ENCODE measurements at places on chromosomes 11 and 22. TPM values are rescaled to one million over a fixed set of nuclear protein-coding genes. Genes with fewer than 3 reads are reported as not detected.
A peak's percentile ranks its signal among the peaks of the same experiment; 100 is the strongest.

DNA sequence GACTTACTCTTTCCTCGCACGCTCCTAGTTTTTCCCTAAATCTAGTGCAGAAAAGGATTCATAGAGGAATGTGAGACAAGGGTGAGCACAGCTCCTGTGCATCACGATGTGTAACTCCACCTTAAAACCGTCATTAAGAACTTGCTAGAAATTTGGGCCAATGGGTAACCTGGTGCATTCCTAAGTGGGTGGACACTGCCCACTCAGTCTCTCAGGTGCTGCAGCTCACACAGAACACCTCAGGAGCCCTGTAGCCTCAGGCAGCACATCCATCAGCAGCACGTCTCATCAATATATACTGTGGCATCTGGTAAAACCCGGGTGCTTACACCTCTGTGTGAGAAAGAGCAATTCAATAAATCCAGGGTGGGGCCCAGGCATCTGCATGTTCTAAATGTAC is 12.4 kb downstream of the POU2AF3 start:
- no peak for DNase-seq

- no peak for DNase-seq
Observed at GRCh38 chr11:95252586-95252985, 21.6 kb upstream of the SESN3 start.

The MAP6 gene
- 8.2 TPM for polyA plus RNA-seq

- DNase-seq = no peak
Observed at GRCh38 chr11:46117842-46118241, 3.4 kb downstream of the PHF21A start.

DNA sequence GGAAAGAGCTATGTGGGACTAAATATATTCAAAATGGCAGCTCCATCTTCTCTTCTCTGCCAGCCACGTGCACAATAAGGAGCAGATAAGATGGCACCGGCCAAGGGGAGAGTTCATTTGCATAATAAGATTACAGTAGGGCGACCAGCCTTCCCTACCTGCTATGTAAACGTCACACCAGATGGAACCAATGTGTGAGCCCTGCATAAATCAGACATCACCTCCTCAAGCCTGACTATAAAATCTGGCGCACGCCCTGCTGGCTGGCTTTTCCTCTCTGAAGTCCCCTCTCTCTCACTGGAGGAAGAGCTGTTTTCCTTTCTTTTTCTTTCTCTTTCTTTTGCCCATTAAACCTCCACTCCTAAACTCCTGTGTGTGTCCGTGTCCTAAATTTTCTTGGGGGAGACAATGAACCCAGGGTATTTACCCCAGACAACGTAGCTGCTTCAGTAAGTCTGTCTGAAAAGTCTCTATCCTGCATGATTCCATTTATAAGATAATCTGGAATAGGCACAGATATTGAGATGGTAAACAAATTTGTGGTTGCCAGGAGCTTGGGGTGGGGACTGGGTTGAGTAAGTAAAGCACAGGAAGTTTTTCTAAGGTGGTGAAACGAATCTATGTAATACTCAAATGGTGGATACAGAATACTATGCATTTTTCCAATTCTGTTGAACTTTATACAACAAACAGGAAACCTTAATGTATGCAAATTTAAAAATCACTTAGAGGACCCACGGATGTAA is 670.0 kb upstream of the KIRREL3 start:
- DNase-seq = no peak

GRCh38 chr11:1573077-1573902 is 1.2 kb upstream of the DUSP8 start:
- DNase-seq = no peak

The OVOL1 gene
- polyA plus RNA-seq = 17.3 TPM

DNA sequence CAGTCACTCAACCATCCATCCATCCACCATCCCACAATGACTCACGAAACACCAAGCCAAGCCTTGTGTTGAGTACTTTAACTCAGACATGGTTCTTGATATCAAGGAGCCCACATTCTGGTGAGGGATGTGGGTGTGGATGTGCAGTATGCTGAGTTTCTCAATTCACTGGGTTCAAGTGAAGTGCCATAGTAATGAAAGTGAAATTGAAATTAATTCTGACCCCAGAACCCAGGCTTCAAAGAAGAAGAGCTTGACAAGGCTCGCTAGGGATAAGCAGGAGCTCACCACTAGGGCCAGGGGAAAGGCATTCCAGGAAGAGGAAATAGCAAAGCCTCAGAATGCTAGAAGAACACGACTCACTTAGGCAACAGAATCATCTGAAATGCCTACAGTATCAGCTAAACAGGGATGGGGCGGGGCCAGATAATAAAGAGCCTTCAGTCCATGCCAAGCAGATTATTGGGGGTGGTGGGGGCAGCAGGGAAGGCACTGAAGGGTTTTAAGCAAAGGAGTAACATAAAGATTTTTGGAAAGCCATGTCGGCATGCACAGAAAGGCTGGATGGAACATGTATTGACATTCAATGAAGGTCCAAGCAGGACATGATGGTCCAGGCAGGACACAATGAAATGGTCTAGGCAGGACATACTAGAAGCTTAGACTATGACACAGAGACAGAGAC is 37.2 kb downstream of the RTL6 start:
- no peak for DNase-seq

The RAG1 gene
- 3.7 TPM for polyA plus RNA-seq

DNA sequence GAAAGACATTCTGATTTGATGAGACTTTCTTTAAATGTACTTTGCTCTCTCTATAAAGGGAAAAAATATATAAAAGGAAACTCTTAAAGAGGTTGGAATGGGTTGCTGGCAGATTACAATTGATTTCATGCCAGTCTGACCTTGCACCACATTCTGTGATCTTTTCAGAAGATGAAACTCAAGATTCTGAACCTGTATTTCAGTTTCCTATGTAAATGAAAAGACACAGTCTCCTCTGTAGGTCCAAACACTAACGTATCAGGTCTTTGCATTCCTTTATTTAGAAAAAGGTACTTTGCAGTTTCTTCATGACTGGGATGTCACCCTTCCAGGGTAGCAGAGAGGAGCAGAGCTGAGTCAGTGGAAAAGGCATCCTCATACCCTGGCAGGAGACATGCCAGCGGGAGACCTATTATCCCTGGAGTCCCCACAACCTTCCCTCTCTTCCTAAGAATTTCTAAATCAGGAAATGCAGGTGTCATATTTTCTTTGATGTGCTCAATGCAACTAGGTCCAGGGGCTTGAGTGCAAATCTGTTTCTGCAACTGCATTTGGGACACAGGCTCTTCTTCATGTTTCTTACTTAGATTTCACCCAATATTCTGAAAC is 282.6 kb downstream of the CADM1 start:
- DNase-seq = no peak

GRCh38 chr22:24699876-24700275 is 74.6 kb downstream of the PIWIL3 start:
- DNase-seq = peak; percentile 34

DNA sequence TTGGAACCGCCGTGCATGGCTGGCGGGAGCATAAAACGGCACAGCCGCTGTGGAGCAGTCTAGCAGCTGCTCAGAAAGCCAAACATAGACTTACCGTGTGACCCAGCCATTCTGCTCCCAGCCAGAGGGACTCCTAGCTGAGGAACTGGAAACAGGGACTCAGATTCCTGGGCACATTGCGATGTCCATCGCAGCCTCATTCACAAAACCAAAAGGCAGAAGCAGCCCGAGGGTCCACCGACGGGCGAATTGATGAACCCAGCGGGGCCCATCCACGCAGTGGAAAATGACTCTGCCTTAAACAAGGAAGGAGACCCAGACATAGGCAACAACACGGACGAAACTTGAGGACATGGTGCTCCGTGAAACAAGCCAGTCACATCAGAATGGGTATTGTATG is 5.7 kb upstream of the MUC5B start:
- DNase-seq = no peak

The FAT3 gene
- 10.8 TPM for polyA plus RNA-seq

DNA sequence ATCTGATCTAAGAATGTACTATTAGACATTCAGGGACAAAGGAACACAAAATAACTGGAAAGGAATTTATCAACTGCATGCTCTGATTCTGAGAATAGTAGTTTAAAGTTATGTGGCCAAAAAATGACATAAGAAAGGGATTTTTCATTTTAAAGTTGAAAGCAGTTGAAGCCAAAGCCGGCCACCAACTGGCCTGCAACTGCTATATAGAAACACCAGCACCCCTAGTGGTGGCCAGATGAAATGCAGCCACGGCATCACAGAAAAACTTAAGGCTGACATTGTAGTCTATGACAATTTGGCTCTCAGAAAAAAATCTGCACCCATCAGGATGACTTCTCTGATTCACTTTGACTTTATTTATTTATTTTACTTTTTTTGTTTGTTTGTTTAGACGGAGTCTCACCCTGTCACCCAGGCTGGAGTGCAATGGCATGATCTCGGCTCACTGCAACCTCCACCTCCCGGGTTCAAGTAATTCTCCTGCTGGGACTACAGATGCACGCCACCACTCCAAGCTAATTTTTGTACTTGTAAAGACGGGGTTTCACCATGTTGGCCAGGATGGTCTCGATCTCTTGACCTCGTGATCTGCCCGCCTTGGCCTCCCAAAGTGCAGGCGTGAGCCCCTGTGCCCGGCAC is 59.2 kb downstream of the SLC35F2 start:
- DNase-seq = peak; percentile 37

DNA sequence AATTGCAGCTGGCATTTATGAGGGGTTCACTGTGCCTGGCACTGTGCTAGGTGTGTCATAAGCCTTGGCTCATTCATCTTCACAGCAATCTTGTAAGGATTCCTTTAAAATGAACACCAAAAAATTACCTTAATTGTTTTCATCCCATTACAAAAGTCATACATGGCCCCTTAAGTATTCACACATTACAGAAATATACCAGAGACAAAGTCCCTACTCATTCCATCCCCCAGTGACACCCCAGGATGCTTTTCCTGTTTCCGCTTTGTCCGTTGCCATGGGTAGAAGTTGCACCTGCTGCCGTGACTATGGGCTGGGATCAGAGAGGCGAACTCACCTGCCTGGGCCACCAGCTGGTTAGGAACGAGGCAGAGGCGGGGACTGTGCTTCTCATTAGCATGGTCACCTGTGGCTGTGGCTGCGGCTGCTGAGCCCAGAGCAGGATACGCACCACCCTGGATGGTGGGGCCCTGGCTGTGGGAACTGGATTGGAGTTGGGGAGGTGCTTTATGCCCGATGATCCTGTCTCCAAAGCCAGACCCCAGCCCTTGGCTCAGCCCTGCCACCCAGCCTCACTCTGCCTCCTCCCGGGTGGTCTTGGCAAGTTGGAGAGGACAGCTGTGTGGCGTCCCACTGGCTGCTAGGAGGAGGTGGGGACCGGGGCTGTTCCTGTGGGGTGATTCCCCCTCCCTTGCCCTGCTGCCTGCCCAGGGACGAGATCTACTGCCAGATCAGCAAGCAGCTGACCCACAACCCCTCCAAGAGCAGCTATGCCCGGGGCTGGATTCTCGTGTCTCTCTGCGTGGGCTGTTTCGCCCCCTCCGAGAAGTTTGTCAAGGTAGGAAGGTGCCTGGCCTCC is 60.8 kb downstream of the MYO7A start:
- DNase-seq = no peak

GRCh38 chr11:64747961-64748665 is 4.2 kb upstream of the RASGRP2 start:
- no peak for DNase-seq

GRCh38 chr11:12390687-12391110 is 13.3 kb downstream of the PARVA start:
- DNase-seq = no peak

DNA sequence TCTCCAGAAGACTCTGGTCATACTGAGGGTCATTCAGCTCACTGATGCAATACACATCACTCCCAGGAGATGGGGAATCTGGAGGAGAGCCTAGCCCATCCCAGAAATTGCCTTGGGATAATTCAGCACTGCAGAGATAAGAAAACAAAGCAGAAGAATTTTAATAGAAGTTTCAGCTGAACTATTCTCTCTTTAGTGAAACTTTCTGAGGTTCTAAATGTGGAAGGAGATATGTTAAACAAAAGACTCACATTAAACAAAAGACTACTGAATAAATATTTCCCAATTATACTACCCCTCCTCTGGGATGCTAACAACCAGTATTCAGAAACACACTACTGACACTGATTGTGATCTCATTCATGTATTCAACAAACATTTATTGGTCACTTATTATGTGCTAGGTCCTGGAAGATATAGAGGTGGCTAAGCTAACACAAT is 47.8 kb downstream of the C2CD3 start:
- DNase-seq = no peak

DNA sequence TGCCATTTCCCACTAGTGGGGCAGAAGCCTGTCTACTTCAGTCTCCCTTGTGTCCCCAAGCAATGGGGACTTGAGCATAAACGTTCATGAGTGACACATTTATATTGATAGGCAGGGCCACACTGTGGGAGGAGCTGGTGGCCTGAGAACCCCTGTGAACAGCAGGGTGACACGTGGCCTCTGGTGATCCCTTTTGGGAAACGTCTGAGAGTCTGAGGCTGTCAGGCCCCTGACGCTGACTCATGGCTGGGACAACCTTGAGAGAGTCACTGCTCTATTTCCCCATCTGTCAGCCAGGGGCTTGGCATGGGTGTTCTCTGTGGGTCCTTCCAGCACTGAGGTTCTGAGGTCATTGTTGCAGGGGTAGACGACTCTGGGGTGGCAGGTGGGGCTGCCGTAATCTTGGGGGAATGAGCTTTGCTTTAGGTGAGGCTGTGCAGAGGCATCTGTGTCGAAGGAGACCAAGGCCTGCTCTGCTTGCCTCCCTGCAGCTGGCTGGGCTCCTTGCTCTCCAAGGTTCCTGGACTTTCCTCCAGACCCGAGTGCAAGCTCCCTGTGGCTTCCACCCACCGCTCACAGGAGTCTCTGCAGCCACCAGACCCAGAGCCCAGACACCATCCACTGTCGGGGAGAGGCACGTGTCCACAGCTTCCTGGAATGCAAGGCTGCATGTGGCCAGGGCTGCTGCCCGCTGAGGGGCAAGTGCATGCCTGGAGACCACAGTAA is 54.7 kb downstream of the SMIM38 start:
- DNase-seq = no peak

The FGF3 gene
- not detected for polyA plus RNA-seq

DNA sequence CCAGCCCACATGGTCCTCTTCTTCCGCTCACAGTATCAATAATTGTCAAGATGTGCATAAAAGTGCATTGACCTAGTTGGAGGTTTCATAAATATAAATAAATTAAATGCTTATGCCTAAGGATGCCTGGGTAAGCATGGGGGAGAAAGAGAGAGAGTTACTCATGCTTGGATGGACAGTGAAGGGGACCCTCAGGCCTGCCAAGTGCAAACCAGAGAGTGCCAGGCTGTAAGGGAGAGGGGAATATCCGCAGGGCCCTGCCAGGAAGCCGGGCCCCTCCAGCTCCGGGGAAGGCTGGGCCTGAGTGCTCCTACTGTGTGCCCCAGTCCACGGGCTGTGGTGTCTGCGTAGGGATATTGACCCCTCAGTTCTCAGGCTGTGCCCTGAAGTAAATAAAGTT is 214.6 kb downstream of the DSCAML1 start:
- DNase-seq = no peak

The P2RY6 gene
- polyA plus RNA-seq = 2.0 TPM

- DNase-seq = no peak
Observed at GRCh38 chr22:47139790-47140119, 377.3 kb downstream of the TBC1D22A start.

GRCh38 chr11:47244448-47245350 is 3.9 kb downstream of the ACP2 start:
- no peak for DNase-seq

The NELL1 gene
- 1.3 TPM for polyA plus RNA-seq
